SJCRH30 (cell line): ENCODE measurements at places on chromosomes 2 and 18.
A peak's percentile ranks its signal among the peaks of the same experiment; 100 is the strongest.

- no peak for DNase-seq
Measured at GRCh38 chr2:118294063-118294462, 205.8 kb downstream of the INSIG2 start.

GRCh38 chr2:237623428-237624403 is 3.7 kb upstream of the LRRFIP1 start:
- peak; percentile 55 for DNase-seq

DNA sequence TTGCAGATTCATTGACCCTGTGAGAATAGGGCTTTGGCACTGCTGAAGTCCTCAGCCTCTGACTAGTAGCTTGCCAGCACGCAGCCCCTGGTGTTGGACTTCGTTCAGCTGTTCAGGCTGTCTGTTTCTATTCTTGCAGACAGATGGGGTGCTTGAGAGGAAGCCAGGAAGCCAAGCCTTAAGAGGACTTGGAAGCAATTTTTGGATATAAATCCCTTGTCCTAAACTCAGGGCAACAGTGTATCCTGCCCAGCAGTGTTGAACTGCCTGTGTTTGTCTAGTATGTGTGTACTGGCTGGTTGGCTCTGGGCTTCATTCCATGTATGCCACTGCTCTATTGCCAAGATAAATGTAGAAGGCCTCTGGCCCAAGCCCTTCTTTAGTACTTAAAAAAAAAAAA is 108.6 kb downstream of the COMMD1 start:
- DNase-seq: peak; percentile 82

DNA sequence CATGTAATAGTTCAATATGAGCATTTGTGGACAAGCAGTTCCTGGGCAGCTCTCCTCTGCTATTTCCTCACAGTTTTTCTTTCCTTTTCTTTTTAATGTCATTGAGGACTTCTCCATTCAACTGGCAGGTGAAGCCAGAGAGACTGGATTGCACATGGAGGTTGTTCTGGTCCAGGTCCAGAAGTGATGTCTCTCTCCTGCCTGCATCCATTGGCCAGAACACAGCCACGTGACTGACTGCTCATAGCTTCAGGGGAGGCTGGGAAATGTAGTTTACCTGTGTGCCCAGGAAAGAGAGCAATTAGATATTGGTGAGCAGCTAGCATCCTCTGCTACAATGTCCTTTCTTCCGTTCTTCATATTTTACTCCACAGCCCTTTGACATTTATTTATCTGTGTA is 20.2 kb upstream of the ADAM23 start:
- DNase-seq: no peak

- no peak for DNase-seq
Measured at GRCh38 chr18:73850782-73851181, 296.9 kb downstream of the FBXO15 start.

DNA sequence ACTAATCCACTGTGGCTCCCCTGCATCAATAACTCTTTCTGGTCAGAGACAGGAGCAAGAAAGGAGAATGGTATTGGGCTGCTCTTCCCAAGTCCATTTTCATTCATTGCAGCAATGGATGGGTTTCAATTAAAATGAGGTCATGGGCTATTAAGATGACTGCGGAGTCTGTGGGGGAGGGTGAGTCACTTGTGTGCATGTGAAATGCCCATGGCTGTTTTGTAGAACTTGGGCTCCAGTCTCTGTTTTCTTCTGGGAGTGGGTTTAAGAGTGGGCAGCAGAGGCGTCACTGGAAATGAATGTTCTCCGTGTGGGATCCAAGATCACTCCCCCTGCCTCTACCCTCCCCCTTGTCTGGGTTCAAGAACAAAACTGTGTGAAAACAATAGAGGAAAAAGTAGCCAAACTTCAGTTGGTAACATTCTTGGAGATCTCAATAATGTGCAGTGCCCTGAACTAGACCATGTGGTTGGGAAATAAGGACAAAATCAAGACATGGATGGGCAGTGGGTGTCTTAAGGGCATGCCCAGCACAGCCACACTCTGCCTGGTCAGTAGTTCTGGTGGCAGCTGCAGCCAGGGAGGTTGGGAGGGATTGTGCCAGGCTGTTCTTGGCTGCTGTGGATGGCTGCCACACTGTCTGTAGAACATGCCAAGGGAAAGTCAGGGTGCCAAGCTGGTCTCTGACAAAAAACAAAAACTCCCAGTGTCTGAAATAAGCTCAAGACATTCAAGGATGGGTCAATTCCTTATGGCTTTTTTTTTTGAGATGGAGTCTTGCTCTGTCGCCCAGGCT is 68.2 kb upstream of the CXCR4 start:
- no peak for DNase-seq

DNA sequence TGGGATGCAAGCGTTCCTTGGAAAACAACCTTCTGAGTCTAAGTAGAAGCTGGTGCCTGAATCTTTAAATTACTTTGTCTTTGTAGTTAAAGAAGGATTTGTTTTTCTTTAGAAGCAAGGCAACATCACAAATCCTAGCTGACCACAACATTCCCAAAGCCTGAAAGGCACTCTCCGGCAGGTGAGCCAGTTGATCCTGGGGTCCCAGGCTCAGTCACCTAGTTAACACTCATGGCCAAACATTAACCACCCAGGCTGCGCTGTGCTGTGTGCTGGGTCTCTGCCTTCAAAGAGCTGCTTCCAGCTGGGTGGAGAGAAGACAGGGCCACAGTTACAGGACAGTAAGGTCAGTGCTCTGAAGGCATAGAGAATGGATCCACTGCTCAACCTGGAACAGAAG is 120.0 kb upstream of the TRIB2 start:
- DNase-seq: no peak

DNA sequence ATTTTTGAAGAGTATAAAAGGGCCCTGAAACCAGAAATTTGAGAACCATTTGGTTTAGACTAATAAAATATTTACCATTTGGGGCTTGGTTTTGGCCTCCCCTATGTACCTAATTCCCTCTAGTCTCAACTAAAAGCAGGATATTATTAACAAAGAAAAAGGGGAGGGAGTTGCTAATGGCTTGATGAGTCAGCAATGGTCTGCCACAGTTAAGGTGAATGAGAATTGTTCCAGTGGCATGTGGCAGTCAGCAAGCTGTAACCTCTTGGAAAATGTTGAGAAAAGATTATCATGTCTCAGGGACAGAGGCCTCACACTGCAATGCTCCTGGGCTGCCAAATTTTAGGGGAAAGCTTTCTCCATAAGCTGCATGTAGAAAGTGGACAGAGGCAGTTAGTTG is 20.1 kb upstream of the SLC39A10 start:
- DNase-seq: no peak

- DNase-seq: no peak
Measured at GRCh38 chr2:234372506-234372905, 124.4 kb downstream of the ARL4C start.

DNA sequence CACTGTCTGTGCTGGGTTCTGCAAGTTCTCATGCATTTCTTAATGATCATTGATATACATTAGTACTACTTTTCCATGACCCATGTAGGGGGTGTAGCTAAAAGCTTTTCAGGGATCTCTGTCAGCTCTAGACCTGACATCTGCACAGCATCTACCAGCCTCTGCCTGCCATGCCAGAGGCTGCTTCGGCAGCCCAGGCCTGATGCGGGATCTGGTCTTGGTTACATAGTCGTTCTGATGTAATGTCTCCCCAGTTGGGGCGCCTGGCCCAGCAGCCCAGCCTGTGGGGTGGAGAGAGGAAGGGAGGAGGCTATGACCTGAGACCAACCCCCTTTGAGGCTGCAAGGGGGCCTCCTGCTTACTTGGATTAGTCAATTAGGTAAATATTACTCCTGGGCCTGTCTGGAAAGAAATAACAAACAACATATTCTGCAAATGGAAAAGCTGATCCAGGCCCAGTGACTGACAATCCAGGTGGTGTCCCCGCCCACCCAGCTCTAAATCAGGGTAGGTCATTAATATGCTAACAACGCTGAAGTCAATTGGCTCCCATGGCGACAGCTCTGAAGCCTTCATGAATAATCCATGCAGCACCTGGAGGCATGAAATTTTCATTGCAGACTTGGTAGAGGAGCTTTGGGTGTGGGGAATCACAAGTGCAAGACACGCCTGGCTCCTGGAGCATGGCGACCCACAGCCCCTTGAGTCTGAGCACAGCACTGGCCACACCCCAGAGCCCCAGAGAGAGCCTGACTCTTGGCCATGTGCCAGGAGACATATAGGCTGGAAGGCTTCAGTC is 575.3 kb downstream of the CMPK2 start:
- DNase-seq: no peak
